ENCODE measurements at places on chromosomes 5 and 9.
A peak's percentile ranks its signal among the peaks of the same experiment; 100 is the strongest.

GRCh38 chr9:109360771-109361170, 39.9 kb upstream of the EPB41L4B start:
- no peak for DNase-seq

DNA sequence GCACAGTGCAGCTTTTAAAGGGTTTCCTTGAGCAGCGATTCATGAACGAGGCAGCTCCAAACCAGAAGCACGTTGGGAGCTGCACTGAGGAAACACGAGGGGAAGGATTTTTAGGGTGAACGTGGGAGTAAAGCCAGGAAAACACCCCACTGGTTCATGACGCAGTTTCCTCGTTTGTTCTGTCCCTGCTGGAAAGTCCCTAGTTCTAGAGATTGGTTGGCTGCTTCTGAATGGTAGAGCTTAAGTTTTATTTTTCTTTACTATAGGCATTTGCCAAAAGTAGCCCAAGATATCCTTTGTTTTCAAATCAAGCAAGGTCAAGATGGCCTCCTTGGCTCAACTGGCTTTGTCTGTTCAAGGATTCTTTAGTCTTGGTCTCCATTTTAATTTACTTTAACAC, 116.5 kb upstream of the CACNA1B start:
- DNase-seq, result no peak

GRCh38 chr5:11322133-11322532, 561.1 kb upstream of the DAP start:
- DNase-seq, result no peak

DNA sequence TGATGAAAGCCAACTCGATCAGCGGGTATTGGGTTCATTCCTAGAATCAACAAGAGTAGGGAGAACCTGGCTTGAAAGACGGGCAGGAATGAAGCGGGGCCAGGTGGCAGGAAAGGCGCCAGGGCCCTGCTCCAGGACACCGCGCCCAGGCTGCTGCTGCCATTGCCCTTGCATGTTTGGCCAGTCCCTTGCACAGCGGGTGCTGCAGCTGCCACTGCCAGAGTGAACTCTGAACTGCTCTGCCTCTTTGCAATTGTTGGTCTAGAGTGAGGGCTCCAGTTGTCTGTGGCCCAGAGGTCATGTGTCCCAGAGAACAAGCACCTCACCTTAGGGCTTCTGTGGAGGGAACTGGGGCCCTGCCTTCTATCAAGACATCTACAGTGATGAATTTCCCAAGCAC, 24.0 kb upstream of the CARTPT start:
- DNase-seq, result no peak

DNA sequence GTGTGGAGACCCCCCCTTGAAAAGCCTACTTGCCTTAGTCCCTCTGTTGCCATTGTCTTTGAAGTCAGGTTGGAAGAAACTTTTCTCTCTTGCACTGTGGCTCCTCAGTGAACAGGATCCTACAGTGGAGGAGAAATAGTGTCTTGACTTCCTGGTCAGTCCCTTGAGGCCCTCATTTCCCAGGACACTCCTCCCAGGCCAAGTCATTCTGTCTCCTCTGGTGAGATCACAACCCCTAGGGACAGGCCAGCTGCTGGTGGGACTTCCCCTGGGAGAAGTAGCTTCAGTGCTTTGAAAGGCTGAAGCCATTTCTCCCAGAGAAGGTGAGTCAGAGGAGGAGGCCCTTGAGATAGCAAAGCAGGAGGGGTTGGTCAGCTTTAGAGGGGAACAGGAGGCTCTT, 10.1 kb upstream of the GRIA1 start:
- no peak for DNase-seq

DNA sequence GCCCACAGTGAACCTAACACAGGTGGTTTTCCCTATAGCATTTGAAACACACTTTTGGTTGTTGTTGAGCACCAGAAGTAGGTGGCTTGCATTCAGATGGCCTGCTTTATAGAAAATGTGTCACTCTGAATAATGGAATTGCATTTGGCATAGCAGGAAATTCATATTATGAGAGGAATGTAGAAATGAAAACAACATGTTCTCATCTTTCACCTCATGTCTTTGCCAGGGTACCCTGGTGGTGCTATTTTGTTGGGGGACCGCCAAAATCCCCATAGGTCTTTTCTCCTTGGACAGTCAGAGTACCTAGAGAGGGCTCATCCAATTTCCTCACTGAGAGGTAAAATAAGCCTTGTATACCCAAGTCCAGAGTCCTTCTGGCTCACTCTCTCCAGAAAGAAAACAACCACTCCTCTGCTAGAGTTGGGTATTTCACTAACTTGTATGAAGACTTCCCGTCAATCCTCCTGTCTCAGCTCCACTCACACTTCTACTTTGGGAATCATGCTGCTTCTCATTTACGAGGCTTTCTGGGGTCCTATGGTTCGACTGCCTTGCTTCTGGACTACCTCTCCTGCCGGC, 67.4 kb downstream of the MRPS27 start:
- no peak for DNase-seq

- no peak for DNase-seq
Measured at GRCh38 chr5:36734422-36734821, 128.0 kb downstream of the SLC1A3 start.

DNA sequence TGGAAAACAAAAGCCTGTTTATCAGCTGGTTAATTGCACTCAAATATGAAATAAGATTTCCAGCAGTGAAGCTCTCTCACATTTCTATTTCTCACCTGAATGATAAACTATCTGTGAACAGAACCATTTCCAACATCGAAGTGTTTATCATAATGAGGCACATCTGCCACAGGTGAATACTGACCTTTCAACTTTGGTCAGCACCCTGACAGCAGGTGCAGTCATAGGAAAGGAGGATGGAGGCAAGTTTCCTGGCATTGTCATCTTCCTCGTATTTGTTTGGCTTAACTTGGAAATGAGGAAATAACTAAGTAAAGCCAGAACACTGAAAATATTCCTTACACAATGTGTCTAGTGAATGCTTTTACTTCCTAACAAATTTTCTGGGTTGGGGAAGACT, 716.4 kb downstream of the NR2F1-AS1 start:
- DNase-seq, result no peak

DNA sequence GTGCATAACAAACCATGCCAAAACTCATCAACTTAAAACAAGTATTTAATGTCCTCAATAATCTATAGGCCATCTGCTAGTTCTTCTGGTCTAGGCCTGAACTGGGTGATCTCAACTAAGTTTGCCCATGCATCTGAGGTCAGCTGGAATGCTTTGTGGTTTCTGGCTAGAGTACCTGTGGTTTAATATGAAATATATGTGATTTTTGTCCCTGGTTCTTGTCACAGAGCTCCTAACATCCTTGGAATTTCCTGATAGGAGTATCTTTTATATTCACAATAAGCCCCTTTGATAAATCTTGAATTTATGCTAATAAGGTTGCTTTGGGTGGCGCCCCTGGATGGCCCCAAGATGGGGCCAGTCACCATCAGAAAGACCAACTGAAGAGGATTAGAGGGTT, 535.9 kb downstream of the DNAH5 start:
- no peak for DNase-seq

DNA sequence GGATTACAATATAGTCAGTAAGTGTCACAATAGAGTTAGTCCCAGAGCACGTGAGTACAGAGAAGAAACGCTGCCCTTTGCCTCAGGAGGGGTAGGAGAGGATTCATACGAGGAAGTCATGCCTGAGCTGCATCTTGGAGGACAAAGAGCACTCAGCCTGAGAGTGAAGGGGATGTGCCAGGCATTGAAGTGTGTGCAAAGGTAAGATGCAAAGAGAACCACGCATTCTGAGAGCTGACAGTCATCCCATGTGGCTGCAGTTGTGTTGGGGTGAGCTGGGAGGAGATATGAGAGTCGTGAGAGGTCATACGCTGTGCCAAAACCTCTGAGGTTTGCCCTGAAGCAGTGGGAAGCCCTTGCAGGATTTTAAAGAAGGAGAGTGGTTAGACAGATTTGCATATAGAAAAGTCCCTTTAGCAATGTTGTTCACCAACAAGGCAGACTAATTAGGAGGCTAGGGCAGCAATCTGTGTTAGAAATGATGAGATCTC, 97.5 kb downstream of the PIP5K1B start:
- no peak for DNase-seq

DNA sequence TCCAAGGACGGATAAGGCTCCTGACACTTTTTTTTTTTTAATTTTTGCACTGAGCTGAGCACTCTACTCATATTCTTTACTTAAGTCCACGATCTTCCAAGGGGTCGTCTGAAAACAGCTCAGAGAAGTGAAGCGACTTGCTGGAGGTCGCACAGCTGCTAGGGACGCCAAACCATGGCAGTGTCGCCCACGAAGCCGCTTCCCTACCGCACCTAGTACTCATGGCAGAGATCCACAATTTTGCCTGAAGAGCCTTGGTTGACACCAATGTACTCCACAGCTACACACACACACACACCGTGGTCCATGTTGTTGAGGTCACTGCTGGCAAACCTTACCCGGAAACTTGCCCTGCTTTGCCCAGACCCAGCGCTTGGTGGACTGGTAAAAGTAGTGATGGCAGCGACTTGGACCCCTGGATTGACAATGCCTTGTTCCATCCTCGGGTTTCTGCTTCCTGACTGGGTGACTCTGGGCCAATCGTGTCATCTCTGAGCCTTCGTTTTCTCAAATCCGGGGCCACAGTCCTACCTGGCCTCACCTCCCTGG, 521 bp upstream of the SLIT3 start:
- no peak for DNase-seq

- DNase-seq, result no peak
Measured at GRCh38 chr5:16749626-16750025, 132.8 kb upstream of the RETREG1 start.

DNA sequence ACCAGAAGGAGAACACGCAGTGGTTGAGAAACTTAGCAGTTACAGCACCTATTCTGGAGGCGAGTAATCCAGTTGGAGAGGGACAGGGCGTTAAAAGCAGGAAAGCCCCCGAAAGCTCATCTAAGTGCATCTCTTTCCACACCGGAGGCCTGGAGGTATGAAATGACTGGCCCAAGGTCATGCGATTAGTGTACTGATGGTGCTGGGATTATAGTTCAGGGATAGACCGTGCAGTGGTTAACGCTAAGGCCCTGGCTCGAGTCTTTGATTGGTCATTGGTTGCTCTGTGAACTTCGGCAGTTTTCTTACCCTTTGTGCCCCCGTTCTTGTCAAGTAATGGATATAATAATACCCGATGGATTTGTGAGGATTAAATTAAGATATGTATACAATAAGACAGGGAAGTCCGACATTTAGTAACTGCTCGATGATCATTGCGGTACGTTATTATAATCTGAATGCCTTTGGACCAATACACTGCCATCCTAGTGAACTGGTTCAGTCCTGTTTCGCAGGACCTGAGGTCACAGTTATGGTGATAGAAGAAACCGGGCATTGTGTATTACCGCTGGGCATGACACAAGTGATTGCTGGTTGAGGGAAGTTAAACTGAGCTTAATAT, 960 bp downstream of the CANX start:
- no peak for DNase-seq

DNA sequence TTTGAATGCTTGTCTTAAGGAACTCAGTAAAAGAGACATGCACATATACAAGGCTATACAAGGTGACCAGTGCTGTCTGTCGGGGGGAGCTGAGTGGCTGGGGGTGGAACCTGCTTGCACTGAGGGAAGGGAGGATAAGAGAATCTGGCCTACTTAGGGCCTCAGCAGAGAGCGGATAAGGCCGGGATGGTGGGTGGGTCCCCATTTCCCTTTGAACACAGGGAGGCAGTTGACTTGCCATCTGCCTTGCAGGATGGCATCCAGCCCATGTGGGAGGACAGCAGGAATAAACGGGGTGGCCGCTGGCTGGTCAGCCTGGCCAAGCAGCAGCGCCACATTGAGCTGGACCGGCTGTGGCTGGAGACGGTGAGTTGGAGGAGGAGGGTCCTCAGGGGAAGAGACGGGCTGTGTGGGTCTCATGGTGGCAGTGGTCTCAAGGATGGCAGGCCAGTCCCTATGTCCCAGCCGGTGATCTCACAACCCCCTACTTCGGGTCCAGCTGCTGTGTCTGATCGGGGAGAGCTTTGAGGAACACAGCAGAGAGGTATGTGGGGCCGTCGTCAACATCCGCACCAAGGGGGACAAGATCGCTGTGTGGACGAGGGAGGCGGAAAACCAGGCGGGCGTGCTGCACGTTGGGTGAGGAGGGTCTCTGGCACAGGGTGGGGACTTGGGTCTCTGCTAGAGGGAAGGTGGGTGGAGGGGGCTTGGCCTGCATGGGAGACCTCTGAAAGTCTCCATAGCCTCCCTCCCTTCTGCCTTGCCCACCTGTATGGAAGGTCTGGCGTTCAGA, 2.2 kb upstream of the TSPAN17 start:
- DNase-seq, result no peak

DNA sequence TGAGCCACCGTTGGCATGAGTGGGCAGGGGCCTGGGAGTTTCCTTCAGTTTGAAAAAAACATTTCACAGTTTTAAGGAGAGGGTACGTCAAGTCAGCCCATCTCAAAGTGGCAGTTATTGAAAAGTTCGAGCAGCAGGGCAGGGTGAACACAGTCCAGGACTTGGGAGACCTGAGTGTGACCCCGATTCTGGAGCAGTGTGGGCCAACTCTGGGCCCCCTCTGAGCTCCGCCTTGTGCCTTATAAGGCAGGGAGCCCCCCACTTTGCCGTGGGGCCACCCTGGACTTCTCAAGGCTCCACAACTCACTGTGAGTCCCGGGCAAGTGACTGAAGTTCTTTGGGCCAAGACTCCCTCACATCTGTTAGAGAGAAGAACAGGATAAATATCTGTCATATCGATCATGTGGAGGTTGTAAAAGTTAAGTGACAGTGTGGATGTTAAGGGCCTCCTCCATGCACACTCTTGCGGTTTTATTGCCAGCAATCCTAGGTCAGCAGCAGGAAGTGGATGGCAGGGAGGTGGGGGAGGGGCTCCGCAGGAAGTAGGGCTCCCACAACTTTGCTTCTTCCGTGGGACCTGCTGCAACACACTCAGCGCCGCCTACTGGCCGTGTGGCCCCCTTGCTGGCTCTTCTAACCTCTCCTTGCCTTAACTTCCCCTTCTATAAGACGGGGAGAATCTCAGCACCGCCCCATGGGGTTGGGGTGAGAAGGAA, 38.4 kb downstream of the HRH2 start:
- DNase-seq, result peak; percentile 85

DNA sequence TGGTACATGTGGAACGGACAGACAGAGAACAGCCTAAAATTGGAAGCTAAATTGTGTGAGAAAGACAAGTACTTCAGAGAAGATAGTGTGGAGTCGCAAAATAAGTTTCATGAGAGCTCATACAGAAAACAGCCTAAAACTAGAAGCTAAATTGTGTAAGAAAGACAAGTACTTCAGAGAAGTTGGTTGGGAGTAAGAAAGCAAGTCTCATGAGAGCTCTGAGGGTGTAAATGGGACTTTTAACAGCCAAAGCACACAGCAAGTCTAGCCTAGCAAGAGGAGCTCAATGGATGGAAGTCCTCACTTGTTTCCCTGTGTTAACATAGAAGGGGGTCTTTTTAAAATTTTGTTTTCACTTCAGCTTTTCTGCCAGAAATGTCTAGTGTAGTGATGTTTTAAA, 93.1 kb downstream of the STK32A start:
- no peak for DNase-seq

GRCh38 chr5:150075806-150076205, 10.5 kb downstream of the CSF1R start:
- peak; percentile 32 for DNase-seq

Measured in psoas muscle (tissue), 8 donors.